ENCODE measurements at places on chromosomes 16 and 17. TPM values are rescaled to one million over a fixed set of nuclear protein-coding genes. Genes with fewer than 3 reads are reported as not detected.
A peak's percentile ranks its signal among the peaks of the same experiment; 100 is the strongest.

PMFBP1 gene
- total RNA-seq, result 1.4 TPM

LGALS9B gene
- total RNA-seq, result not detected

DNA sequence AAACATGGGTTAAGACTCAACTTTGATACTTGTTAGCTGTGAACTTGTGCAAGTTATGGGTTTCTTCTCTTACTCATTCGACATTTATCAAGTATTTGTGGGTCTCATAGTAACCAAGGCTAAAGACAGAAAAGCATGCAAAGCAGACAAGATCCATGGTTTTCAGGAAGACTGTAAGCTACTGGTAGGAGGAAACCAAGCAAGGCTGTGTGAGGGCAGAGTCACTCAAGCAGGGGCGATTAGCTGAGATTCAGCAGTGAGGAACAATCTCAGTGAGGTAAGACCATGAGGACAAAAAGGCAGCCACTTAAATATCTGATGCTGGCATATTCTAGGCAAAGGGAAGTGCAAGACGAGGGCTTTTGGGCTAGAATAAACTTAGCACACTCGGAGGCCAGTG lies 29.5 kb downstream of the MBTD1 start:
- no peak for DNase-seq

- no peak for DNase-seq
Measured at GRCh38 chr16:79009896-79010295, 590.6 kb downstream of the MAF start.

DNA sequence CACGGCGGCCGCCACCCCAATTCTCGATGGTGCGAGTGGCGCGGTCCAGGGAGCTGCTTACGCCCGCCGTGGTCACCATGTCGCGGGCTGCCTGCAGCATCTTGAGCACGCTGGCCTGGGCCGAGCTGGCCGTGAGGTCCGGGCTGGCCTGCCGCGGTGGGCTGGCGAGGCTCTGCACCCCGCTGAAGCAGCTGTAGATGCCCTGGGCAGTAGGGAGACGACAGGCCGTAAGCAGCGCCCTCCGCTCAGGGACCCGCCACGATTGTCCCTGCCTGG lies 16.4 kb downstream of the GRIN2C start:
- DNase-seq, result no peak

BCL7C gene
- 31.7 TPM for total RNA-seq

DNA sequence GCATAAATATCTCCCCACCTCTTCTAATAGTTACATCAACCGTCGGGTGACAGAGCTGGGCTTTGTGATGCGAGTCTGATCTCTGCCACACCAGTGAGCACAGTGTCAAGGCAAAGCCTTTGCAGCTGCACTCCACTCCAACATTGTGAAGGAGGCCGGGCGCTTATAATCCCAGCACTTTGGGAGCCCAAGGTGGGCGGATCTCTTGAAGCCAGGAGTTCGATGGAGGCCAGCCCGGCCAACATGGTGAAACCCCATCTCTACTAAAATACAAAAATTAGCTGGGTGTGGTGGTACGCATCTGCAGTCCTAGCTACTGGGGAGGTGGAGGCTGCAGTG lies 18.9 kb downstream of the CYB5D2 start:
- no peak for DNase-seq

GRCh38 chr17:82012640-82013295 lies 9.9 kb downstream of the CENPX start:
- no peak for DNase-seq

GRCh38 chr16:54359555-54359954 lies 73.0 kb upstream of the IRX3 start:
- no peak for DNase-seq

- DNase-seq, result no peak
Measured at GRCh38 chr16:13915033-13915635, 4.8 kb upstream of the ERCC4 start.

ADGRG3 gene
- total RNA-seq, result 1.2 TPM

- no peak for DNase-seq
Measured at GRCh38 chr17:41452281-41452680, 11.5 kb upstream of the KRT38 start.

DNA sequence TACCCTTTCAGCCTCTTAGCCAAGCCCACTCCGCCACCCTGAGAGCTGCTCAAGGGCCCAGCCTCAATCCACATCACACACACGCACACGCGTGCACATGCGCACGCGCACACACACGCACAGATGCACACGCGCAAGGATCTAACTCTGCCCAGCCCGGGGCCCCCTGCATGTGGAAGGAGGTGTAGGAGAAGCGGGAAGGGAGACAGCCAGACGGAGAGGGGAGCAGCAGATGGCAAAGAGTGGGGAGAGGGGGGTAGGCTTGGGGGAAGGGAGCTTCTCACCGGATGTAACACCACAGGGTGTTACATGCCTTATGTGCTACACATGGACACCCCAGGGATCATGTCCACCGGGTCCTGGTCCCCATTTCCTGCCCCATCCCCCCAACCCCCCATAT lies 15.3 kb downstream of the DLG4 start:
- DNase-seq, result no peak

DNA sequence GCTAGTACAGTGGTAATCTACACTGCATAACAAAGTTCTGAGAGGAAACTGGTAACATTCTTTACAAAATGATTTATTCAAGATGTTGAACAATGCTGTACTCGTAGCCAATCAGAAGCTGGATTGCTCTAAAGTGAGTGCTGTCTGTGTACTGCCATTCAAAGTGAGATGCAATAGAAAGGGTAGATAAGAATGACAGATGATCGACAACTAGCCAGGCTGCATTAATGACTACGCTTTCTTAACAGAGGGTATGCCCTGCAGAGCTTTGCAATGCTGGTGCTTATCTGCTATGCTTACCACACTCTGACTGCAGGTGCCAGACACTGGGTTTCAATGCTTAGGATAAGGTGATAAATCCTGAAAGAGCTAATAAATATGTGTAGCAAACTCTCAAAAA lies 46.1 kb upstream of the SLC25A19 start:
- no peak for DNase-seq

DNA sequence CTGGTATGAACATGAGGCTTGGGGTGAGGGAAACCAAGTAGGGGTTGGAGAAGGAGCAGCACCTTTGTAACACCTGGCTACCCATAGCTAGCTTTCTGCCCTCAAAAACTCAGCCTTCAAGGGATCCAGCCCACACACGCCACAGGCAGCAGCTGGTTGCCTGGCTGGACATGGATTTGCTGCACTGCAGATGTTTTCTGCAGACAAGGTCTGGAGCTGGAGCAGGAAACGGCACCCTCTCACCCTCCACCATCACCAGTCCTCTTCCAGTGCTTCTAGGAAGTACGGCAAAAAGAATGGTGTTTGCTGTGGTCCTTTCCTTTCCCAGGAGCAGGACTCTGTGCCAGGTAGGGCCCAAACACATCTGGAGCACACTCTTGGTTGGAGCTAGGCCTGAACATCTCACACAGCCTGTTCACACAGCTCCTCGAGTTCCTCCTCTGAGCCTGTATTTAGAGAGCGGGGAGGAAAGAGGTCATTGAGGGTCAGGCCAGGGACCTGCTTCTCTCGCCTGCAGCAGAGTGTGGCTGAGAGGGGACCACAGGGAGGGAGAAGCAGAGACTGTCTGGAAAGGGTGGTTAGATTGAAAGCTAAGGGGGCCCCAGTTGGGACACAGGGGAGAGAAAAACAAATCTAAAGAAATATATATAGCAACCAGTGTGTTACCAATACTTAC lies 2.7 kb upstream of the SUPT4H1 start:
- no peak for DNase-seq

- DNase-seq, result no peak
Measured at GRCh38 chr16:66489818-66490217, 60.1 kb downstream of the TK2 start.

HOXB13 gene
- total RNA-seq, result 1.7 TPM

- DNase-seq, result no peak
Measured at GRCh38 chr17:48137656-48138055, 30.1 kb downstream of the SNX11 start.

DNA sequence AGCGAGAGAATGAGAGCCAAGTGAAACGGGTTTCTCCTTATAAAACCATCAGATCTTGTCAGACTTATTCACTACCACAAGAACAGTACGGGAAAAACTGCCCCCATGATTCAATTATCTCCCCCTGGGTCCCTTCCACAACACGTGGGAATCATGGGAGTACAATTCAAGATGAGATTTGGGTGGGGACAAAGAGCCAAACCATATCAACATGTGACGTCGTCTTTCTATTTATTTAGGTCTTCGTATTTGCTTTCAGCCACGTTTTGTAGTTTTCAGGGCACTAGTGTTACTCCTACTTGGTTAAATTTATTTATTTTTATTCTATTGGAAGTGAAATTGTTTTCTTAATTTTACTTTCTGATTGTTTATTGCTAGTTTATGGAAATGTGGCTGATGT lies 27.9 kb upstream of the CEP20 start:
- DNase-seq, result no peak

HSD11B2 gene
- total RNA-seq, result 6.9 TPM

OTOP3 gene
- not detected for total RNA-seq

GRCh38 chr17:58196610-58197009 lies 4.1 kb downstream of the EPX start:
- no peak for DNase-seq

DNA sequence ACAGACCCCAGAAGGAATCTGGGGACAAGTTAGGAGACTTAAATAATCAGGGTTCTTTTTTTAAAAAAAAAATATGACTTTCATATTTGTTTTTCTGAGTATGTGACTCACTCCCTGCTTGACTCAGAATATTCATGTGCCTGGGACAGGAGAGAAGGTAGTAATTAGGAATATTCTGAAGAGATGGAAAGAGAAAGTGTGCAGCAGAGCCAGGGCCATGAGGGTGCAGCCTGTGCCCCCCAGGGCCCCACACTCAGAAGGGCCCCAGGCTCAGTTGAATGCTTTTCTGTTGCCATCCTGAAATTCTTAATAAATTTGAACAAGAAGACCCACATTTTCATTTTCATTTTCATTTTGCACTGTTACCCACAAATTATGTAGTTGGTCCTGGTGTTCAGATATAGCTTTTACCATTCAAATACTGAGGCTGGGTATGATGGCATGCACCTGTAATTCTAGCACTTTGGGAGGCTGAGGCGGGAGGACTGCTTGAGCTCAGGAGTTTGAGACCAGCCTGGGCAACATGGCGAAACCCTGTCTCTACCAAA lies 11.5 kb upstream of the LONP2 start:
- DNase-seq, result no peak

- DNase-seq, result no peak
Measured at GRCh38 chr17:28042721-28043291, 329 bp downstream of the NLK start.

DNA sequence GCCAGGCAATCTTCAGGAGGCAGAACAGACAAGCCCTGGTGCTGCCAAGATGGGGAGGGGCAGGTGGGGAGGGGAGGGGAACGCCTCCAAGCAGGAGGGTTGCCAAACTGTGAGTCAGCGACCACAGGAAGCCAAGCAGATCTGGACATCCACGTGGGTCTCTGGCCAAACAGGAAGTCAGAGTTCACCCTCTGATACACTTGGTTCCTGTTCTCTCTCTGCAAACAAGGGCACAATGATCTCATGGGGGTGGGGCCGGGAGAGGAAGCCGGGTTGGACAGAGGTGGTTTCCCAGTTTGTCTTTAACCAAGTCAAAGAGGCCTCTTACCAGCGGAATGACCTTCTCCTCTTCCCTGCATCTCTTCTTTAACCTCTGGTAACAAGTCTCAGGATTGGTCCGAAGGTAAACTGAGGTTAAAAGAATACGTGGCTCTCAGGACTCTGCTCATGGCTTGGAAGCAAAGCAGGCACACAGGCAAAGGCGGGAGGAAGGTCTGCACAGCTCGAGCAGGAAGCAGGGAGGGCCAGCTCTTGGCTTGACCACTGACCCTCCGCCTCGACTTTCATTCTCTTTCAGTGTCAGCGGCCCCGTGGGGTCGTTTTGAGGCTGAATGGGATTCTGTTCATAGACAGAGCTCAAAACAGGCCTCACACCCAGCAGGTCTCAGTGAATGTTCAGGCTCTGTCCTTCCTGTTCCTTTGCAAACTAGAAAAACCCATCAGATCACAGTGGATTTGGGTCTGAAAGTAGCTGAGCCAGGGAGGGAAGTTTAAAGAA lies 32.9 kb downstream of the TK2 start:
- DNase-seq, result peak; percentile 91

DNA sequence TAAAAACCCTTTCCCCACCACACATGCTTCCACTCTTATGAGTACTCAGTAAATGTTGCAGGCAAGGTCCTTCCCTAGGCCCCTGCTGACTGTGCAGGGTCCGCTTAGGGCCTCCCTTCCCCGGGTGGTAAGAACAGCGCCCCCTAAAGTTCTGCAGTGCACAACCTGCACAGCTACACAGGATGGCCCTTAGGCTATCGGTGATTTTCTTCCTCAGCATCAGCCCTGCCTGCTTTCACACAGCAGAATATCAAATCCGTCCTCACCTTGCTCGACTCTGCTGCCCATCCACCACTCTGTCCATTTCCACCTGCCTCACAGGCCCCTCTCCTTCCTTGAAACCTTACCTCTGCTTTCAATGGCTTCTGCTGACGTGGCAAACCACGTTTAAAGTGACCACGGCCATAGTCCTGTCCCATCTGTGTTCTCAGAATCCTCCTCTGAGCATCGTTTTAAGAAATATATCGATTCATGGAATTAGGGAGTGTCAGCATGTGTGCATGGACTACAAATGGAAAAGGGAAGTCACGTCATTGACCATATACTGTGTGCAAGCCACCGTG lies 51.4 kb upstream of the TMEM132E start:
- no peak for DNase-seq

DNA sequence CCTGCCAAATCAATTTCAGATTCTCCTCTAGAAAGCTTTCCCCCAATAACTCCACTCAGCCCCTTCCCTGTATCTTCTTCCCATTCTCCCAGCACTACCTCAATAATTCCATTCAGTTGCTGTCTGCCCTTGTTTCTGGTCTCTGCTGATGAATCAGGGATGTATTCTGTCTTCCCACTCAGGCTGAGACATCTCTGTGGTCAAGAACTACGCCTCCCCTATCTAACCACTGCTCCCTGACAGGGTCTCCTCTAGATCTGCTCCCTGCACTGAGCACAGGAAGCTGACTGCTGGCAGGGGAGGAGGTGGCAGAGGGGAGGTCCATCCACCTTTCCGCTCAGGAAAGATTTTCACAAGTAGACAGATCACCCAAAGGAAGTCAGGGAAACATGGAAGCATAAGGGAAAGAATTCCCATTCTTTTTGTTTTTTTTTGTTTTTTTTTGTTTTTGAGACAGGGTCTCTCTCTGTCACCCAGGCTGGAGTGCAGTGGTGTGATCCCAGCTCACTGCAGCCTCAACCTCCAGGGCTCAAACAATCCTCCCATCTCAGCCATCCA lies 16.9 kb upstream of the SP2 start:
- DNase-seq, result no peak

DNA sequence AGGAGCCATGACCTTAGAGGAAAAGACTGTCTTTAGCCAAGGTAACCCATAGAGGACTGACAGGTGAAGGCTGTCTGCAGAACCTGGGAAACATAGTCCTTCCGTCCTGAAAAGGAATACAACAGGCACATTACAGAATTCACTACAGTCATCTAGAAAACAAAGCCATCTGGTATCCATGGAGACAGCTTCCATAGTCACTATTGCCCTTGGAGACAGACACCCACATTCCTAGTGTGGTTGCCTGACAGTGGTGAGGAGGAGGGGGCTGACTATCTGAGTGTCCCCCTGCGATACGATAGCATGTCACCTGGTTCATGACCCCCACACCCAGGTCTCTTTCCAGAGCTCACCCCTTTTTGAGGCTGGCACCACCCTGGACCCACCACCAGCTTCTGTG lies 254.7 kb downstream of the CDH13 start:
- DNase-seq, result no peak
